ENCODE measurements at places on chromosomes 2 and 18.

DNA sequence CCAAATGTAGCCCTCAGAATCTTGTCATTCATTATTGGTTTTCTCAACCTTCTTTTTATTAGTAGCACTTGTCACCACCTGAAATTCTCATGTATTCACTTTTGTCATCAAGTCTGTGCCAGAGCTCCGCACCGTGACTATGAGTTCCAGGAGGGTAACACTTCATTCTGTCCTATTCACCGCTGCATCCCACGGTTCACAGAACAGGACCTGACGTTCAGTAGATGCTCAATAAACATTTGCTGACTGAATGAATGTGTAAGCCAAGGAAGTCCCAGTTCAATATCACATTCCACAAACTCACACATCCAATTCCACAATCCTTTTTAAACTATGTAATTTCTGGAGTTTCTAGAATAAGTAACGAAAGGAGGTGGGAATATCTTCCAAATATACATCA, 65.5 kb downstream of the MOGAT1 start:
- DNase-seq: no peak

DNA sequence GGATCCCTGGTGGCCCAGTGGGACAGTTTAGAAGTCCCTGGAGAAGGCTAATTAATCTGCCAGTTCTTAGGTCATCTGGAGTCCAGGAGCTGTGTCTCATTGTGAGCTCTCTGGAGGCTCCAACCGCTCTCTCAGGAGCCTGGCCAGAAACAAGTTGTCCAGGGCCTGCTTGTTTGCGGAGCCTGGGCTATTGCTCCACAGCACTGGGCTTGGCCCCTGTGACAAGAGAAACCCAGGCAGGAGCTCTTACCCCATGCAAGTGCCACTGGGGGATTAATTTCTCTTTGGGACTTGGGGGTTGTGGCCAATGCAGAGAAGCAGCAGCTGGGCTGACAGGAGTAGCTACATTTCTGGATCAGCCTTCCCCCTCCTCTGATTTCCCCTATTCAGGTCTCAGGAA, 24.5 kb upstream of the TNP1 start:
- no peak for DNase-seq

DNA sequence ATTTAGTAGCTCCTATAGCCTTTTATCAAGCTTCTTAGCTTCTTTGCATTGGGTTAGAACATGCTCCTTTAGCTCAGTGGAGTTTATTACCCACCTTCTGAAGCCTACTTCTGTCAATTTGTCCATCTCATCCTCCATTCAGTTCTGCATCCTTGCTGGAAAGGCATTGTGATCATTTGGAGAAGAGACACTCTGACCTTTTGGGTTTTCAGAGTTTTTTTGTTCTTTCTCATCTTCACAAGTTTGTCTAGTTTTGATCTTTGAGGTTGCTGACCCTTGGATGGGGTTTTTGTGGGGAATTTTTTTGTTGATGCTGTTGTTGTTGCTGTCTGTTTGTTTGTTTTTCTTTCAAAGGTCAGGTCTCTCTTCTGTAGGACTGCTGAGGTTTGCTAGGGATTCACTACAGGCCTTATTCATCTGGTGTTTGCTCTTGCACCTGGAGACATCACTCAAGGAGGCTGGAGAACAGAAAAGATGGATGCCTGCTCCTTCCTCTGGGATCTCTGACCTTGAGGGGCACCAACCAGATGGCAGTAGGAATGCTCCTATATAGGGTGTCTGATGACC, 13.9 kb upstream of the TANK start:
- no peak for DNase-seq

DNA sequence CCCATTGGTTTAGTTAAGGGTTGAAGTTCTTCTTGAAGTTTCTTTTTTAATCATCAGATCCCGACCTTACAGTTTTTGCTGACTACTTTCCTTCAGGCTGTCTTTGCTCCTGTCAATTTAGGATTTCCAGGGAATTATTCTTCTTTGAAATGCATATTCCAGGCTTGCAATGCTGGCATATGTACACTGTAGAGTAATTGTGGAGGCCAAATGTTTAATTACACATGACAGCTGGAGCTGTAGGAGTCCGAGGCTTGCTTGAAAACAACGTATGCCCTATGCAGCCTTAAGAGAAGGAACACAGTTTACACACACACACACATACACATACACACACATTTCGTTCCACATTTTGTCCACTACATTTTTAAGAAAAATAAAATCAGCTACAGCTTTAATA, 602.3 kb downstream of the TMEM182 start:
- DNase-seq: no peak

- DNase-seq: no peak
These were observed 442.8 kb upstream of the SYT4 start for GRCh38 chr18:43720041-43720440.
